ENCODE measurements at places on chromosomes 5 and 9.

DNA sequence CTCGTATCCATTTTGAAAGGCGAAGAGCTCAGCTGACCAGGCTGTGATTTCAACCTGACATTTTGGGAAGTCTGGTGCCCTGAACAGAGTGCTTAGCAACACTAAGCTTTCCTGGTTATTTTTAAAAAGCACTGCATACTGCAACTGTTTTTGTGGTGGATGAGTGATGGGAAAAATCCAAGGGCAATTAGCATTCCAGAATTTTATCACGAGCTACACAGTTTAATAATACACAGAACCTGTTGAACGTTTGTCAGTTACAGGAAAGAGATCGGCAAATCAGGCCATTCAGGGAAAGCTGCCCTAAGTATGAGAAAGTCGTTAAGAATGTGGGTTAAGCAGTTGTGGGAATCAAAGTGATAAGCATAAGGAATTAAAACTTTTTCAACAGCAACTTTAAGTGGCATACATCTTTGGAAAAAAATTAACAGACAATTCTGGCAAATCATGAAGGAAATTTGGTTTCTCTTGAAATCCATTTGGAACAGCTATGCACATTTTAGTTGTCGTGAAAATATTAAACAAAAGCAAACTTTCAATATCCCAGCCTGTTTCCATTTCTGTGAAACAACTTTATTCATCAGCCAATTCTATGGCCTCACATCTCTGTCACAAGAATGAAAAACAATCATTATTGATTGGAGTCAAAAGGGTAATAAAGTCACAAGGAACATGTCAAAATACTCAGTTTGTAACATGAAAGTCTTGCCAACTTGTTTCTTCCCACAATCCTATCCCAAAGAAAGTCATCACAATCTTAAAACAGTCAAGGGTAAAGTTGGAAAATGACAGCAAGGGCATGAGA, 25.7 kb downstream of the PUM3 start:
- no peak for DNase-seq

DNA sequence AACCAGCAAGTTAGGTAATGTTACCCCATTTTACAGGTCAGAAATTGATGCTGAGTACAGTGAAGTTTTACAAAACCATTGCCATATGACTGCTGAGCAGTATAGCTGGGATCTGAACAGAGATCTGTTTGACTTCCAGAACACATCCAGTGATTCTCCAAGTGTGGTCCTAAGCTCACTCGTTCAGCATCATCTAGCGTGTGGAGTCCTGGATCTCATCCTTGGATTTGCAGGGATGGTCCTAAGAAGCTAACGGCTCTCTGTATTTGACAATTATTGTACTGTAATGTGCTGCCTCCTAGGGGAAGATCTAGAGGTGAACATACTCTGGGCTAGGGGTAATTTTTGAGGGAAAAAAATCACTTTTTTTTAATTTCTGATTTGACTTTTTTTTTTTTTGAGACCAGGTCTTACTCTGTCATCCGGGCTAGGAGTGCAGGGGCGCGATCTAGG, 1.4 kb downstream of the SLC26A2 start:
- peak; percentile 56 for DNase-seq

DNA sequence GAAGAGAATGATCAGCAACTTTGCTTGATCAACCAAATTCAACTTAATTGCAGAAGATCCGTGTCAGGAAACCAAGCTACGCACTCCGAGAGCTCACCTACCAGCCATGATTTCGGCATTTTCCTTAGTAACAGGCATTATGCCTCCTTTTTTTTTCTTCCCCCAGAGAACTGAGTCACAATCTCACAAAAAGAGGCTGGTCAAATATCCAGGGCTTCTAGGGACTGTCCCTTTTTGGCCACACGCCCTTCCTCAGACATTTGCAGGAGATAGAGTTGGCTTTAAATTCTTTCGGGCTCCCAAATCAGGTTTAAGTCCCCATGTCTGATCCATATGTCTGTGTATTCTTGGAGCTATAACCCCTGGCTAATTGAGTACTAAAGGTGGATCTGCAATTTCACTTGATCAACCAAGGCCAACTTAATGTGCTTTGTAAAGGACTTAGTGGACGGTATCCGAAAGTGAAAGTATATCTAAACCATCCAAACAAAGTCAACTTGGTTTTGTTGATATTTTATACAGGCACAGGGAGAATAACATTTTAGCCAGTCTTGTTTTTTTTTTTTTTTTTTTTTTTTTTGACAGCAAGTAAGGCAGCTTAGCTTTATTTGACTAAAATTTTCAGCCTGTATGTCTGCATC, 100.8 kb upstream of the TBCA start:
- DNase-seq: no peak

DNA sequence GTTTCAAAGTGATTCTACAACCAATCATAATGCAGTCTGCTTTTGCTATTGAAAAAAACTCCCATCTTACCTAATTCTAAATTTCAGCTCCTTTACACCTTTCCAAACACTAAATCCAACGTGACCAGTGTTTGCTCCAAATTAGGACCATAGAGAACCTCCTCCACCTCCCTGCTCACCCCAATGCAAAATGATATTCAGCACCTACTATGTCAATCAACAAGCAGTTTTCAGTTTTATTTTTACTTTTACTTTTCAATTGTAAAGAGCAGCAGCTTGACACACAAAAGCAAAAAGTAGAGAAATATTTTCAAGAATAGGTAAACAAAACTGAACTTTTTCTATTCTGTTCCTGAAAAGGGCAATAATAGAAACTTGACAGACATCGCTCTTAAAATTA, 3.4 kb downstream of the FAM13B start:
- no peak for DNase-seq

- DNase-seq: peak; percentile 70
Observed at GRCh38 chr9:108184941-108185340, 670.8 kb downstream of the ACTL7B start.

DNA sequence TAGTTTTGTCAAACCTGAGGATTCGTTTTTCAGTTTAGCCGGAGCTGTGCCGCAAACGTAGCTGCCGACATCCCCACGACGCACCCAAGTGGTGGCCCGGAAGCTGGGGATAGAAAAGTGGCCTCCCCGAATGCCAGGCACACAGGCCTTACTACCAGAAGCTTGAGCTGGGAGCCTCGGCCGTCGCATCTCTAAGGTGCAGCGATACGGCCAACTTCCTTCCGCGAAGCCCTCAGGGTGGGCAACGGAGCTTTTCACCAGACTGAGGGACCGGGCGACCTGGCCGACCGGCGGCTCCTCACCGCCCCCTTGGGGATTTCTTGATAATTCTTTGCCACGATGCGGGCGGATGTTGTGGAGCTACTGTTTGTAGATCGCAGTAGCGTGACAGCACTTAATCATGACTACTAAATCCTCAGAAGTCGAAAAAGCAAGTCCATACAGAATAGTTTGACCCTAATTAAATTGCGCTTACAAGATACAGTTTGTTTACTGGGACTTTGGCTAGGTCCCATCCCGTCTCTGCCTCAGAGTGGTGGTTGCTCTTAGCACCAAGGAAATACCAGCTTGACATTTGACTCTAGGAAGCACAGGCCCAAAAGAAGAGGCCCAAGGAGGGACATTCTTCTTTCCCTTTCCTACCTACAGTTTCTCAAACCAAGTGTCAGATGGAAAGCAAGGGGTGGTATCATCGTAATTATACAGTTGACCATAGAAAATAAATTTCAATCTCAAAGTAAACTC, 613 bp upstream of the TMEM267 start:
- peak; percentile 86 for DNase-seq

- no peak for DNase-seq
Observed at GRCh38 chr5:151205411-151205810, 18.5 kb downstream of the CCDC69 start.

DNA sequence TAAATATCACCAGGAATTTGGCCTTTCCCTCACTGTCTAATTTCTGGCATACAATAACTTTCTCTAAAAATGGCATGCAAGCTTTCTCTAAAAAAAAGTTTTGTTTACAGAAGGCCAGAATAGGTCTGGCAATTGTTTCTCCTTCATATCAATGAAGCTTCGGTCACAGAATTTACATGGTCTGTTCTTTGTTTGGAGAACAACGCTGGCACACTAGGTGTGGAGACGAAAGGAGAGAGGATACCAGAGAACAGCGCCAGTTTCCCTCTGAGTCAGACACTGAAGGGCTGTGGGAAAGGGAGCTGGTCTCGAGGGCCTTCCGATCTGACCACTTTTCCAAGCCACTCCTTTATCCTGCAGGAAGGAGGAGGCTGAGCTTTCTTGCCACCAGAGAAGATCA, 60.1 kb upstream of the ITGA1 start:
- DNase-seq: peak; percentile 95

- DNase-seq: peak; percentile 80
Observed at GRCh38 chr5:58407042-58407719, 52.7 kb downstream of the PLK2 start.

DNA sequence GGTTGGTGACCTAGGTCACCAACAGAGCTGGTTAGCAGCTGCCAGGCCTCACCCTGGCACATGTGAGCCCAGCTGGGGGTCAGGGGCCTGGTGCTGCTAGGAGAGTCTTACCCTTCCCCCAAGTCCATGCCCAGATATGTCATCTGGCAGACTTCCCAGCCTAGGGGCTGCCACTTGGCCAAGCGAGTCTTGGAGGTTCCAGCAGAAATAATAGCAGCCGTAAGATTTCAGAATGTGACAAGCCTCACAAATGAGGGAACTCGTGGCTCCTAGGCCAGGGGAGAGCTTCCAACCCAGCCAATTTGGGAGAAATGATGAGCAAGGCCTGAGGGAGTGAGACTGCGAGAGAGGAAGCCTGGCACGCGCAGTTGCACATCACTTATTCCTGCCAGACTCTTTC, 11.1 kb downstream of the URM1 start:
- DNase-seq: no peak

GRCh38 chr9:4425319-4426045, 64.8 kb upstream of the SLC1A1 start:
- peak; percentile 58 for DNase-seq

- no peak for DNase-seq
Observed at GRCh38 chr5:127515693-127516440, 1.6 kb upstream of the PRRC1 start.

DNA sequence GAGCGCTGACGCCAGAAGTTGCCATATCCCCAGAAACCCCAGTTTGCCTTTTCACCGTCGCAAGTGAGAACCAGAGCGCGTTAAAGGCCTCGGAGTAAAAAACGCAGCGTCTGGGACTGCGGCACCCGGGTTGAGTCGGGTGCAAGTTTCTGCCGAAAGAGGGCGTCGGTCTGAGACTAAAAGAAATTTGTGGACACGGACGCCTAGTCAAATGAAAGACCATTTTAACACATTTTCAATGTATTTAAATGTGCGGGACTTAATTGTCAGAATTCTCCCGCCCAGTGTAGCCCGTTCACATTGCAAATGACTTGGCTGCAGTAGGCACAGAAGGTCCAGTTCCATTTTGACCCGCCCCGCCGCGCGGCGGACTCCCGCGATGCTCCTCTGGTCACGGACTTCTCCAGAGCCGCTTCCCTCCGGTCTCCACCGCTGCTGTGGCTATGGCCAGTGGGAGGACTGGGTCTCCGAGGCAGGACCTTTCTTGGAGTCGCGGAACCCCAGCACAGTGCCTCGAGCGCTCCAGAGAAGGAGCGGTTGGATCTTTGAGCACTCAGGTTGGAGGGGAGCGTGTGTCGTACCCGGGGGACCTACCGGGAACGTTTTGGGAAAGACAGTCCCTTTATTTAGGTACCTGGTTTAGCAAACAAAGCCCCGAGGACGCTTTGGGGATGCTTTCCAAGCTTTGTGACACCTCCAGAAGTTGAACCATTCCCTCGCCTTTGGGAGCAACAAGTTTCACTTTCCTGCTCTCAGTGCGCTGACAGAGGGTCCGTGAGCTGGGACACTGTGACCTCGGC, 1.2 kb upstream of the NPR3 start:
- DNase-seq: peak; percentile 72

DNA sequence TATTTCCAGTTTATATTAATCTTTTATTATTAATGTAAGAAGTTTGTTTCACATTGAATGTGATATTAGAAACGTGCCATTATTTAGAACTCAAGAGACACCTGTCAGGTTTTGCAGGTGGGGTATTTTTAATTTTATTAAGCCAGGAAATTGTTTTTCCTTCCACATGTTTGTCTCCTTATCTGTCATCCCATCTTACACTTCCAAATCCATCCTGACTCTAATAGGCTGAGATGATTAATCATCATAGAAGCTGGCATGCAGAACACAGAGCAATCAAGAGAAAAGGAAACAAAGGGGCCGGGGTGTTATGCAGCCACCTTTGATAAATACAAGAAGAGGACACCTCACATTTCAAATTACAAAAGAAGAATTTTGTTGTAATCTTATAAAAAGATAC, 506.5 kb downstream of the ISL1 start:
- DNase-seq: no peak

DNA sequence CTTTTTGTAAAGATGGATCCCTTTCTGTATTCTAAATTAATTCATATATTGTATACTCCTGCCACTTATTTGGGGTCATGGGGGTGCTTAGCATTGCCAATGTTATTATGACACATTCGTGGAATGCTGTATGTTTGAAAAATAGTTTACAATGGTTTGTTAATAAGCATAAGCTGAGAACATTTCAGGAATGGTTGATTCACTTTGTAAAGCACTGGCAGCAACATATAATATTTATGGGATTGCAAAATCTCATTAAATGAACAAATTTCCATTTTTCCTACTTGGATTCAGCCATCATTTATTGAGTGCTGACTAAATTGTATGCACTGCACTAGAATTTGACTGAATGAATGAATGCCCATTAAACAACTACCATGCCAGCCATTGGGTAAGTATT, 215.2 kb upstream of the KLF4 start:
- DNase-seq: no peak

Measured in kidney capillary endothelial cell (primary cell).